ENCODE measurements at places on chromosomes 2 and 18.

GRCh38 chr2:80519699-80520291, 215.2 kb upstream of the LRRTM1 start:
- no peak for DNase-seq

DNA sequence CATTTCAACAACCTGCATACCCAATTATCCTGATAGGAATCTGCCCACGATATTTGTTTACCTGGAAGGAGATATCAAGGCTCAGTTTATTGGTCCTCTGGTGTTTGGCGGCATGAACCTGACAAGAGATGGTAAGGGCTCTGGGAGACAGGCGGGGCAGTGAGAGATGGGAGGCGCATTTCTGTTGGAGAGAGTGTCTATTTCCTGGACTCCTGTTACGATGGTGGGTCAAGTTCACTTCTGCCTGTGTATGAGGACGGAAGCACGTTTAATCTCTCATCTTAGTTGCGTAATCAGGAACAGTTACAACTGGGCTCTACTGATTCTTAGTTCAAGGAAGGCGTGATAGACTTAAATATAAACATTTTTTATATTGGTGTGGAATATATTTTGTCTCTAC, 8.9 kb downstream of the PDCL3 start:
- no peak for DNase-seq

- no peak for DNase-seq
These were observed 52.6 kb downstream of the PPP4R1 start for GRCh38 chr18:9561759-9562158.

DNA sequence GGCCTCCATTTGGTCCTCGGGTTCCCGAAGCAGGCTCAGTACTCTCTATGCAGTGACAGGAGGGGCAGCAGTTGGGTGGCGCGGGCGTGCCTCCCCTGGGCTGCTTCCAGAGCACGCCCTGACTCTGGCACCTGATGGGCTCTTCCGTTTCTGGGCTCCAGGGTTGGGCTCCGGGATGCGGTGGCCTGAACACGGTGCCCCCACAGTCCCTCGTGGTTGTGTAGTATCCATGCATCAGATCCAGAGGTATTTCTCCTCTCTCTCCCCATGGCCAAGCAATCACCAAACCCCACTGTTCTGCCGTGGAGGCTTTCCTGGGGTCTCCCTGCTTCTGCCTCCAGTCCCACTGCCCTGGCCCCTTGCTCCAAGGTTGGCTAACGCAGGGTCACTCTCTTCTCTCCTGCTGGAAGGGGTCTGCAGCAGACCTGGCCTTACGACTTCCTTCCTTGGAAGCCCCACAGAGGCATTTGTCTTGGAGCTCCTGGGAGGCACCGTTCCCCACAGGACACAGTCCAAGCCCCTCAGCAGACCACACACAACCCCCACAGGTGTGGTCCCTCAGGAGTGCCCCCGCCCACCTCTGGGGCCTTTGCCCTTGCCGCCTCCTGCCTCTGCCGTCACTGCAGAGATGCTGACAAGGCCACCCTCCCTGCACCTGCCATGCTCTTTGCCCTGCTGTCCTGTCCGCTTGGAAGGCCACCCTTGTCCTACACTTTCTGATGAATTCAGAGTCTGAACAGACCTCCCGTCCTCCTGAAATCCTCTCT, 136.6 kb upstream of the ASB18 start:
- DNase-seq = no peak

GRCh38 chr18:58221060-58221725, 177.2 kb downstream of the NEDD4L start:
- DNase-seq = no peak

DNA sequence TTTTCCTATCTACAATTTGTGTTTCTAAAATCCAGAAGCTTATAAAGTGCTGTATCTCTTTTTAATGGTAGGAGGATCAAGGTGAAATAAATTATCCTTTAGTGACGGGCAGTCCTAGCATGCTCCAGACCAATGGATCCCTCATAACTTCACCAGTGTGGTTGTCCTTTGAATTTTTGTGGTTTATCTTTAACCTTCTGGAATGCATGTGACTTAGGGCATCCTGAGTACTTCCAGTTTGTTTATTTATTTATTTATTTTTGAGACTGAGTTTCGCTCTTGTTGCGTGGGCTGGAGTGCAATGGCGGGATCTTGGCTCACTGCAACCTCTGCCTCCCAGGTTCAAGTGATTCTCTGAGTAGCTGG, 40.4 kb downstream of the NUP35 start:
- no peak for DNase-seq

GRCh38 chr2:190138032-190138431, 75.5 kb upstream of the MSTN start:
- no peak for DNase-seq
